ENCODE measurements at places on chromosomes 5 and 9.

DNA sequence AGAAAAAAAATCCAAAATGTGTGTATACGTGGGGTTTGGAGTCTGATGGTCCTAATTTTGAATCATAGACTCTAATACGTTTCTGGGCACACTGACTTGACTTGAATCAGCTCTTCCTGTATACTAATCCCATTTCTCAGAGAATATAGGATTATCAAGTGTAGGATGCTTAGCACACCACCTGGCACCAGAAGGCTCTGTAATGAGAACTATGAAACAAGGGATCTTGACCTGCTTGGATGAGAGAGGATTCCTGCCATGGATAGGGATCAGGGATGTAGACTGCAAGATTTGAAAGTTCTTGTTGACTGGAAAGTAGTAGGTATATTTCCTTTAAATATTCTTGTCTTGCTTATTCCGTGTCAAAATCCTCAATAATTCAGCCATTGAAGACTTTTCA, 7.8 kb downstream of the HSPA4 start:
- DNase-seq, result no peak

- DNase-seq, result no peak
Observed at GRCh38 chr5:74112372-74113195, 486.6 kb downstream of the ARHGEF28 start.

GRCh38 chr5:10701567-10702039, 59.4 kb downstream of the DAP start:
- DNase-seq, result peak; percentile 52

DNA sequence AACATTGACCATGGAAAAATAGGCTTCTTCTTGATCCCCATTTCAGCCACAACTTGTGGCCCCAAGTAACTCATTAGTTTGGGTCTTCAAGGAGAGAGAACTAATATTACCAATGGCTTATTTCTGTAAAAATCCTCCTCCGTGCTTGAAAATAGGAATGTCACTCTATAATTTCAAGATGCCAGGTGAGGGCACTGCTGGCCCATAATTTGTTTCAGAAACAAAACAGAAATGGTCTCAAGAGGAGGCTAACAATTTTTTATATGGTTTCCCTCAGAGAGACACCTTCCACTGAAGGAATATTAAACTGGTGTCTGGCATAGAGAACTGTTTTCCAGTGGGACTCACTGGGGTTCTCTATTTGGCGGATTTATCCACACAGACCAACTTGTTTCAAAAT, 437.0 kb upstream of the TRPC7 start:
- DNase-seq, result peak; percentile 34

DNA sequence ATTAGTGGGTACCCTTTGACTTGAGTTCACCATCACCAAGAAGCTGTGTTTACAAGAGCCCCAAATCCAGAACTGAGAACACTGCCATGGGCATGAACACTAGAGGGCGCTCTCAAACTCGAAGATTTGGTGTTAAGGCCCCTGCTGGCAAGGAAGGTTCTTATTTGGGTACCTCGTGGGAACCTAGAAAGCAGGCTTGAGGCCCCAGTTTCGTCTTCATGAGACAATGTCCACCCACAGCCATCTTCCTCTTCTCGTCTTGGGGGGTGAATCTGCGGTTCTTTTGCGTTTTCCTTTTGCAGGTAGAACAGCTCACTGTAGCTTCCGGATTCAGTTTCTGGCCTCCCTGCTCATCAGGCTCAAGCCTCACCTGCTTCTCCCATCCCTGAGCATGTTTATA, 184.0 kb downstream of the SEMA5A start:
- peak; percentile 48 for DNase-seq

- DNase-seq, result no peak
Observed at GRCh38 chr5:74664551-74664950, 20.5 kb upstream of the HEXB start.

- DNase-seq, result no peak
Observed at GRCh38 chr5:51618234-51618633, 235.0 kb downstream of the ISL1 start.

- no peak for DNase-seq
Observed at GRCh38 chr9:14159440-14160216, 154.3 kb downstream of the NFIB start.

GRCh38 chr5:2106721-2107120, 224.0 kb upstream of the IRX4 start:
- DNase-seq, result no peak
